GM18507 (cell line): ENCODE measurements at places on chromosomes 7 and 10.
A peak's percentile ranks its signal among the peaks of the same experiment; 100 is the strongest.

GRCh38 chr7:105743351-105744090 lies 132.9 kb downstream of the ATXN7L1 start:
- no peak for DNase-seq

DNA sequence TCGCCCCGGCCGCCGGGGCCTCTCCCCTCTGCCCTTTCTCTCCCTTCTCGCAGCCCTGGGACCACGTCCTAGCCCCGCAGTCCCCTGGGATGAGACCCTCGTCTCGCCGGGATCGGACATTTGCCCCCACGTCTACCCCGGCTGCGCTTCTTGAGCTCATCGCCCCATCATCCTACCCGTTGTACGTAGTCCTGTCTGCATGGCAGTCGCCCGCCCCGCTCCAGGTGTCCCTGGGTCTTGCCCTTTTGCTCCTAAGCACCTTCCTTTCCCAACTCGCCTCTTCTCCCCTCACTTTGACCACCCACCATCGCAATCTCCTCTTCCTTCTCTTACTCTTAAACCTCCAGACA lies 582 bp downstream of the TPST1 start:
- DNase-seq = no peak

GRCh38 chr10:126147866-126148587 lies 240.2 kb downstream of the ADAM12 start:
- no peak for DNase-seq

- no peak for DNase-seq
These were observed 160.5 kb downstream of the BAMBI start for GRCh38 chr10:28837613-28838390.

GRCh38 chr7:34091321-34091917 lies 186.1 kb downstream of the BMPER start:
- DNase-seq = no peak

GRCh38 chr7:117186218-117187010 lies 136.4 kb downstream of the WNT2 start:
- DNase-seq = no peak

DNA sequence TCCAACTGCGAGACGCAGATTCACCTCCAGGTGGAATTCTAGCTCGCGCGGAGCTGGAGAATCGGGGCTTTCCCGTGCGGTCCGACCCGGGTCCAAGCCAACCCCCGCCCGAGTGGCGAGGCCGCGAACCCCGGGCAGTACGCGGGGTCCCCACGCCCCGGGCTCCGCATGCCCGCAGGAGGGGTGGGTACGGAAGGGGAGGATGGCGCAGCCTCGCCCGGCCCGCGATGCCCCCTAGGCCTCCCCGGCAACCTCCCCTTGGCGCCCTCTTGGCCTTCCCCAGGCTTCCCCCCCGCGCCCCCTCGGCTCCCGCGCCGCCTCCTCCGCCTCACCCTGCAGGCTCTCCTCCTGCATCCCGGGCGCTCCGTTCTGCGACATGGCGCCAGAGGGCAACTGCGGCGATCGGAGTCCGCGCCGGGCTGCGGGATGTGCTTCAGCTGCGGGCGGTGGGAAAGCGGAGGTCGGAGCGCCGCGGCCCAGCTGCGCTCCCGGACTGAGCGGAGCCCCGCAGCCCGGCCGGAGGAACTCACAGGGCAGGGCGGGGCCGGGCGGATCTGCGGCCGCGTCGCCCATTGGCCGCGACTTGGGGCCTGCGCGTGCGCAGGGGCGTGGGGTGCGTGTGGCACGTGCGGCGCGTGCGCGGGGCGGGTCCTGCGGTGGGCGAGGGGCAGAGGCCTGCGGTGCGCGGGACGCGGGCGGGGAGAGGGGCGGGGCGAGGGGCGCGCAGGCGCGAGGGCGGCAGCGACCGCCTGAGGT lies at the start of gene BNIP3:
TSS of gene BNIP3 (minus strand) at position 495 of the 756 bp plus-strand sequence. CDS start at position 378, 117 bp downstream.
- peak; percentile 98 for DNase-seq

DNA sequence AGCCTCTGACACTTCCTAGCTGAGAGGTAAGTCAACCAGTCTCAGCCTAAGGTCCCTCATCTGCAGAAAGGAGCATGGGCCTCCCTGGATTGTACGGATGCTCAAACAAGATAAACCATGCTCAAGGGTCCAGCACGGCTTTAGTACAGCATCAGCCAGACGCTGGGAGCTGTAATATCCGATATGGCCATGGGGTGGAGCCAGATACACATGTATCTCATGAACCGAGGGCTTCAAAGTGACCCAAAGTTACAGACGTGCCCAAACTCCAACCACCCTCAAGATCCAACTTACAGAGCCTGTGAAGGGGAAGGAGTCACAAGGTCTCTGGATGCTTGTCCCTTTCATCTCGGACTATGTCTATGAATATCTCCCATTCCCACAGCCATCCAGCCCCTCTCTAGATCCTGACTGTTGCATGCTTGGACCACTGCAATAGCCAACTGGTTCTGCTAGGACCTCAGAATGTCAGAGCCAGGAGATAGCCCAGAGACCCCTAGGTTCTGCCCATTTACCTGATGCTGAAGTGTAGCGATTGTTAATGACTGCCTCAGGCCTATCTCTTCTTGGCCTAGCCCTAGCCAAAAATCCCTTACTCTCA lies 142.4 kb downstream of the SH3PXD2A start:
- DNase-seq = no peak

- no peak for DNase-seq
These were observed 198.2 kb downstream of the PON1 start for GRCh38 chr7:95126053-95126709.

DNA sequence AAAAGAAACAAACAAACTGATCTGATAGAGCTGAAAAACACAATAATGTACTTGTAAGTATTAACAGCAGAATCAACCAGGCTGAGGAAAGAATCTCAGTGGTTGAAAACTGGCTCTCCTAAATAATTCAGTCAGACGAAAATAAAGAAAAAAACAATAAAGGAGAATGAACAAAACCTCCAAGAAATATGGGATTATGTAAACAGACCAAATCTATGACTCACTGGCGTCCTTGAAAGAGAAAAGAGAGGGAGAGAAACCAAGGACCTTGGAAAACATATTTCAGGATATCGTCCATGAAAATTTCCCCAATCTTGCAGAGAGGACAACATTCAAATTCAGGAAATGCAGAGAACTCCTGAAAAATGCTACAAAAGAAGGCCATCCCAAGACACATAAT lies 62.9 kb downstream of the FBXL13 start:
- no peak for DNase-seq

GRCh38 chr7:97001221-97001620 lies 4.1 kb upstream of the DLX6 start:
- no peak for DNase-seq

GRCh38 chr10:132036887-132037675 lies 28.7 kb upstream of the JAKMIP3 start:
- no peak for DNase-seq

DNA sequence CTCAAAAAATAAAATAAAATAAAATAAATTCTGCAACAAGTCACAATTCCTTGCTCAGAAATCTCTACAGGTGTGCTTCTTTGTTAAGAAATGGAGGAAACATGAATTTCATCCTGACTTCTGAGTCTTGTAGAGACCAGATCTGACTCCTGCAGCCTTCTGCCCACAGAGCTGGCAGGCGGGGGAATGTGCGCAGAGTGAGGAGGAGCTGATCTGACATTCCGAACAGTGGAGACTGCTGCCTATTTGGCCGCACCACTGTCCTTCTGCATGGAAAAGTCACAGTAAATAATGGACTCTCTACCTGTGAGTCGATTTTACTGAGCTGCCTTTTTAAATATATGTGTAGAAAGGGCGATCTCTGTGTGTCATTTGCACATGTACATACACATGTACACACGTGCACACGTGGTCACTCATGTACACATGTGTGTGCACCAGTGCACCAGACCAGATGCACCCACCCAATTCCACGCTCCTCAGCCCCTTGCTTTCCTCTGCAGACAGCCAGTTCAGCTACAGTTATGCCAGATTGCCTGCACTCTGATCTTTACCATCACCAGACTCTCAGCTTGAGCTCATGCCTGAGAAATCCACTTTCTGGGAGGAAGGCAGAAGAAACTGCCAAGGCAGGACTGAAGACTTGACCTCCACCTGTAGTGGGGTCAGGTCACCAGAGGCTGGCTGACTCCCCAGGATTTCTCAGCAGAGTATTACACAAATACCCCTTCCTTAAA lies 54.9 kb downstream of the IKZF1 start:
- no peak for DNase-seq

GRCh38 chr7:54543051-54543488 lies 895 bp downstream of the VSTM2A start:
- DNase-seq = no peak

DNA sequence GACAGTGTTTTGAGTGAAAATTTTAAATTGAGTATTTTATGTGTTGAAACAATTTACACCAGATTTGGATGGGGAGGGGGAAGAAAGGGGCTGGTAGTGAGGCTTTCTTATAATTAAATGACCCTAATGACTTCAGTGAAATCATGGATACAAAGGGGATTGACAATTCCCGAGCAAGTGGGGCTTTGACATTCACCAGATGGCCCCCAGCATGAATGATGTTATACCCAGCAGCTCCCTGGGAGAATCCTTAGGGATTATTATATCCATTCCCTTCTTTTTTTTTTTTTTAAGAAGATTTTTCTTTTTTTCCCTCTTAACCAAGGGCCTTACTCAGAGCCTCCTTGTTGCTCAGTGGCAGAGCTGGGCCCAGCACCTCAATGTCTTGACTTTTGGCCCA lies 17.9 kb downstream of the PLPP4 start:
- no peak for DNase-seq

GRCh38 chr7:44681645-44682044 lies 67.0 kb upstream of the ZMIZ2 start:
- DNase-seq = no peak

- DNase-seq = no peak
These were observed 234.1 kb downstream of the FOXP2 start for GRCh38 chr7:114648680-114649079.
